KBM-7 (cell line): ENCODE measurements at places on chromosomes 1 and 21.

DNA sequence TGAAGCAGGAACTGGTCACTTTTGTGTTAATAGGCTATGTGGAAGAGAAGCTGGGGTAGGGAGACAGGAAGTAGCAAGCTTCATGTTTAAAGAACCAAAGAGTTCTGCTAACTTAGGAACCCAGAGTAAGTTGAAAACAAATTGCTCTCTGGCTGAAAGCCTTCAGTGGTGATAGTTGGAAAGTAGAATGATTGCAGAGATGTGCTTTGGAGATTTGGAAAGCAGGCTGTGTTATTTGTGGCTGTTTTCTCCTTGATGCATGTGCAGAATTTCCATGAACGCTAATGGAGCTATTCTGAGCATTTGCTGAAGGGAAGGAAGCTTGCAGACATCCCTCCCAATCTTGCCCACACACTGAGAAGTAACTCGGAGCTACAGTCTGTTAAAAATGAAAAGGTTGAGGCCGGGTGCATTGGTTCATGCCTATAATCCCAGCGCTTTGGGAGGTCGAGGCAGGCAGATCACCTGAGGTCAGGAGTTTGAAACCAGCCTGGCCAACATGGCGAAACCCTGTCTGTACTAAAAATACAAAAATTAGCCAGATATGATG lies 45.7 kb downstream of the TCEANC2 start:
- peak; percentile 32 for DNase-seq

- DNase-seq = no peak
Observed at GRCh38 chr1:209839875-209840546, 12.2 kb downstream of the UTP25 start.

DNA sequence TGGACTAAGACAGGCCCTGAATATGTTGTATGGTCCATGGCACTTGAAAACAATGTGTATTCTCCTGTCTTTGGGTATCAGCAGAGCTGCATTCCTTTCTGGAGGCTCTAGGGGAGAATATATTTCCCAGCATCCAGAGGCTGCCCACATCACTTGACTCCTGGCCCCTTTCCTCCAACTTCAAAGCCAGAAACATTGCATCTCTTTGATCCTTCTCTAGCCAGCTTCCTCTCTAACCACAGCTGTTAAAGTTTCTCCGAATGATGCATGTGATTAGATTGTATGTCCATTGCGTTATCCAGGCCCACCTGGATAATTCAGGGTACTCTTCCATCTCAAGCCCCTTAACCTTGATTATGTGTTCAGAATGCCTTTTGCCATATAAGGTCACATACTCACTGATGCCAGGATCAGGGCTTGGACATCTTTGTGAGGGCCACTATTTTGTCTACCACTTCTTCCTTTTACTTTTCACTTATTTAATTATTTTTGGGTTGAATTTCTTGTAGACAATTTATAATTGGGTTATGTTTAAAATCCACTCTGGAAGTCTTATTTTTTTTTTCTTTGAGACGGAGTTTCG lies 5.3 kb downstream of the CHD1L start:
- no peak for DNase-seq

DNA sequence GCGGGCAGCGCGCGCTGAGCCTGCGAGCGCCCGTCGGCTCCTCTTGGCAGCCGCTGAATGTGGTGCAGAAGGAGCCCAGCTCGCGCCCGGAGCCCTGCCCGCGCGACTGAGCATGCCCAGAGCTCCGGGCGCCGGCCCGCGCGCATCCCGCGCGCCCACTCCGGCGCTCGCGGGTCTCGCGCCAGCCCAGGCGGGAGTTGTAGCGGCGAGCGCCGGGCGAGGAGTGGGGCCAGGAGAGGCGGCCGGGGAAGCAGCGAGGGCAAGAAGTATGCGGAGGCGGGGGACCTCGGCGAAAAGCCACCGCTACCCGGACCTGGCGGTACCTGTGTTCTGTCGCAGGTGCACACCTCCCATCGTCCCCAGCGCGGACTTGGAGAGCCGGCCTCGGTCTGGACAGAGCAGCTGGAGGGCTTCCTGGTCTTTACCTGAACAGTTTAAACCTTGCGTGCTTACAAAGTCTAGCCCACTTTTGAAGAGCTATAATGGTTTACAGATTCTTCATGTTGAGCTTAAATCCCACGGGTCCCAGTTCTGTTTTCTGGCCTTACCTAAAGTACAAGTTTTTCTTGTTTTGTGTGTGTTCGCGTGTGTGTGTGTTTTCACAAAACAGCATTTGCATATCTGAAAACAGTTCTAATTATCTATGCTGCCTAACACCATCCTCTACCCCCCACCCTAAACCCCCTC lies at the start of gene DDAH1:
TSS of gene DDAH1 (minus strand) at position 61 of the 687 bp plus-strand sequence. CDS start 114 bp downstream, outside the sequence.
- DNase-seq = peak; percentile 63

GRCh38 chr1:6461538-6462411 lies 4.2 kb downstream of the TNFRSF25 start:
- DNase-seq = no peak

DNA sequence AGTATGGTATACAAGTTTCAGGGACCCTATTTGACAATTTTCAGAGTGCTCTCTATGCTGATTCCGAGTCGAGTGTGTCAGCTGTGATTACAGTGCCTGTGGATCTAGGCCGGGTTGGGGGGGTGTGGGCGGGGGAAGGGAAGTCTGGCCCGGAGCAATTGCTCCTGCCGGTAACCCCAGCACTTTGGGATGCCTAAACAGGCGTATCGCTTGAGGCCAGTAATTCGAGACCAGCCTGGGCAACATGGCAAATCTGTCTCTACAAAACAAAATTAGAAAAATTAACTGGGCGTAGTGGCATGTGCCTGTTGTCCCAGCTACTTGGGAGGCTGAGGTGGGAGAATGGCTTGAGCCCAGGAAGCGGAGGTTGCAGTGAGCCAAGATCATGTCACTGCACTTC lies 1.6 kb upstream of the IL10RB start:
- no peak for DNase-seq
